ENCODE measurements at places on chromosomes 5 and 9.

DNA sequence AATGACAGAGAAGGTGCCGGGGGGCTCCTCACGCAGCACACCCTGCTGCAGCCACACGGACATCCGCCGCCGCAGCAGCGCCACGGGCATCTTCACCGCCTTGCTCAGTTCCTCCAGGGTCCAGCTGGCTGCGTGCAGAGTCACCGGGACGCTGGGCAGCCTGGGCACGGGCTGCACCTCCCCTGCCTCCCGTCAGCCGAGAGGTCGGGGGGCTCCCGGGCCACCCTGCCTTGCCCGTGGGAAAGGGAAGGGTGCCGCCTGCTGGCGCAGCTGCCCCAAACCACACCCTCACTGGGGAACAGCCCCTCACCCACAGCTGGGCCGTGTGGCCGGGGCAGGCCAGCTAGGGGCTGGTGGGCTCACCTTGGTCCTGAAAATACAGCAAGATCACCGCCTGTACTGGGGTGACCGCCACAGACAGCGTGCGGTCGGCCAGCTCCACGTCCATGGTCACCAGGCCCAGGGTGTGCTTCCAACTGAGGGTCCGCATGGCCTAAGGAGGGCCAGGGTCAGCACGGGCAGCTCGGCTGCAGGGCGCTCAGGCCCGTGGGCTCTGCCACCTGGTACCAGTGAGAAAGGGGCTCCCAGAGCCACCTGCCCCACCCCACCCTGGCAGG, 3.6 kb upstream of the TMEM210 start:
- no peak for DNase-seq

GRCh38 chr9:123555646-123556045, 199.6 kb downstream of the CRB2 start:
- no peak for DNase-seq

GRCh38 chr5:143462431-143462830, 58.9 kb upstream of the NR3C1 start:
- DNase-seq = no peak

- no peak for DNase-seq
Observed at GRCh38 chr5:119329666-119330065, 26.2 kb upstream of the TNFAIP8 start.

DNA sequence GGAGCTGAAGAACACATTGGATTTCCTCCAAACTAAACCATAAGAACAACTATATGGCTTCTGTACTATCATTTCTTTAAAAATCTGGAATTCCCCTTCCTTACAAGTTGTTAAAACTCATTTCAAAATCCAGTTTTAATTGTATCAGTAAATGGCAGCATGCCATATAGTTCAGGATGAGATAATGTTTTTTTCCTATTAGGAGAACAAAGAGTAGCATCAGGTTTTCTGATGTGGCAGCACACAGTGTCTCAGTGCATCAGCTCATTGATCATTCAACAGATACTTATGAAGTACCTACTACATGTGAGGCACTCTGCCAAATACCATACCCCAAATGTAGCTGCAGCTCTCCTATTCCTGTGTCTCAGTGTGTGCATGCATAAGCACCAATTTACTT, 161.1 kb downstream of the EPB41L4A start:
- no peak for DNase-seq

- DNase-seq = no peak
Observed at GRCh38 chr5:157116483-157116954, 7.7 kb upstream of the HAVCR2 start.

DNA sequence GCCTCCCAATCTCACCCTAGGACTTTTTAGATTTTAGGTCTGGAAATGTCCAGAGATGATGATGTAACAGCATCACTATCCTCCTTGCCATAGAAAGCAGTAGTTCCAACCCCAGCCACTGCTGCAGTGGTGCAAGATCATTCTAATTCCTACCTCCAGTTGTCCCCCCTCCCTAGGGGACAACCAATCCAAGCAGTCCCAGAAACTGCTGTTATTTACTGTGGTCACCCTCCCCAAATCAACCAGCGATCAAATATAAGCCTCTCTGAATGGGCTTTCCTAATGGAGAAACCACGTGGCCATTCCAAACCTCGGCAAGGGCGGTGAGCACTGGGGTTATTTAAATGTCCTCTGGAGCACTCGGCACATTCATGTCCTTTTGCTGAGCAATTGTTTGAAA, 159.8 kb downstream of the SLF1 start:
- no peak for DNase-seq

GRCh38 chr5:167688341-167689130, 602.9 kb upstream of the WWC1 start:
- DNase-seq = peak; percentile 36

GRCh38 chr9:71263451-71263850, 142.0 kb upstream of the TRPM3 start:
- no peak for DNase-seq

- DNase-seq = no peak
Observed at GRCh38 chr5:982377-983237, 26.0 kb upstream of the NKD2 start.

GRCh38 chr5:19031491-19031890, 956.5 kb downstream of the CDH18 start:
- no peak for DNase-seq

DNA sequence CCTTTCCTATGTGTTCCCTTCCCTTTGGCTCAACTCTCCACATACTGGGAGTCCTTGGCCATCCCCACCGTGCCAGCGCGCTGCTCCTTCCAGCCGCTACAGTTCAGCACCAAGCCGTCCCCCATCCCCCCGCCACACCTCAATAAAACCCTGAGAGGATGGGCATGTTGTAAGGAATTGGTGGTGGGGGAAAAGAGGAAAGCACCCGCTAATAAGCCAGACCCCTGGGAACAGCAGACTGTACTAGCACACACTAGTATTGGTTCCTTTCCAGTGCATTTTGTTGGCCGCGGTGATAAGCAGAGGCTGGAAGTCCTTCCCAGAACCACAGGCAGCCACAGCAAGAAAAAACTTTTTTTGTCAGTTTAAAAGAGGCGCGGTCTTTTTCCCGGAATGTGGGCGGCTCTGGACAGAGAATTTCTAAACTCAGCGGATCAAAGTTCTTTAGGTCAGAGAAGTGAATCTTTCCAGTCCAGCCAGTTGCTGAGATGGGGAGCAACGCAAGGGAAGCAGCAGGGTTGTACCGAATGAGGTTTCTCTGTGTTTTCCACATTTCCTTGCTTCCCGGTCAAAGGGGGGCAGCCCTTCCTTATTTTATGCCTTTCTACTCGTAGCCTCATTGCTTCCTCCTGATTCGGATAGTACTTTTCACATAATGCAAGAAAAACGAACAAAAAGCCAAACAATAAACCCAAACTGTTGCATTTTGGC, 2.1 kb downstream of the CHSY3 start:
- DNase-seq = no peak

DNA sequence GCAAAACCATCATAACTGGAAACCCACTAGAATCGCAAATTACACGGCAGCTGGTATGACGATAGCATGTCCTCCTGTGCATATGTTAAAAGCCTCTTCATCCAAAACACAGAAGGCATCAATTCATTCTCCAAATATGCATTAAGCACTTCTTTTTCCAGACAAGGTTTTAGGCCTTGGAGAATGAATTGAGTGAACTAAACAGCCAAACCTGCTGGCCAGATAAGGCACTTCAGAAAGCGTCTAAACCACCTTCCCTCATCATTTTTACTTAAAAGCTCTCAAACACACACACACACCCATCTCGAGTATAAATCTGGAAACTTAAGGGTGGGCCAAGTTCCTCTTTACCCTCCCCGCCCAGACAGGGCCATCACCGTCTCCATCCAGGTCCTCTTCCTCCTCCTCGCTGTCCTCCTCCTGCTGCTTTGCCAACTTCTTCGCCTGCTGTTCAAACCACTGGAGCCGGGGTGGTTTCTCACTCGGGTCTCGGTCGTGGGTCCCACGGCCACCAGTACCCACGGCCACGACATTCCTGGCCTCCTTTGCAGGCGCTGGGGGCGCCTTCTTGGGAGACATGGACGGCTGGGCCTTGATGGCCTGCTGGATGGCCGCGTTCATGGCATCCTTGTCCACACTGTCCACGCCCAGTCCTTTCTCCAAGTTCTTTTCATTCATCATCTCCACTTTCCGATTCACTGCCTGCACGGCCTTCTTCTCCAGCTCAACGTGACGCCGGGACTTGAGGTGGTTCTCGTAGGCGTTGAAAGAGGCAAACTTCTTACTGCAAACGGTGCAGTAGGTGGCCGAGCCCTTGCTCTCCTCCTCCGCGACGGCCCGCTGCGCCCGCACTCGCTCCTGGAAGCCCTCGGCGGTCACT, 696 bp downstream of the ZNF622 start:
- no peak for DNase-seq

GRCh38 chr9:126719618-126720031, 85.2 kb upstream of the ZBTB43 start:
- DNase-seq = peak; percentile 19

- DNase-seq = no peak
Observed at GRCh38 chr5:1405121-1405520, 40.1 kb downstream of the SLC6A3 start.

- no peak for DNase-seq
Observed at GRCh38 chr5:130268489-130268888, 364.2 kb downstream of the CHSY3 start.

DNA sequence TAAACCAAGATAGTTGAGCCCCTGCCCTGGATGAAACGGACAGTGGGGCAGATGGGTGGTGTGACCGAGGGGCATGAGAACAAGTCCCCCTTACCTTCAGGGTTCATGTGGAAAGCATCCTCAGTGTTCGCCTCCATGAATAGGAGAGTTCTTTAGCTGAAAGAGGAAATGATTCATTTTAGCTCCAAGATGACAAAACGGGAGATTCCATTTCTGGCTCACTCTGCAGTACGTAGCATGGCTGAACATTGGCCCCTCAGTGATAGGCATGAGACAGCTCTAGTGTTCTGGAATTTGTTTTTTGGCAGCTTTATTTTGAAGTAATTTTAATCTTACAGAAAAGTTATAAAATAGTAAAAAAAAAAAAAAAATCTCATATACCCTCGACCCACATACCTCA, 70.2 kb upstream of the AGXT2 start:
- peak; percentile 40 for DNase-seq

- peak; percentile 74 for DNase-seq
Observed at GRCh38 chr9:112032743-112033142, 136.1 kb downstream of the UGCG start.

DNA sequence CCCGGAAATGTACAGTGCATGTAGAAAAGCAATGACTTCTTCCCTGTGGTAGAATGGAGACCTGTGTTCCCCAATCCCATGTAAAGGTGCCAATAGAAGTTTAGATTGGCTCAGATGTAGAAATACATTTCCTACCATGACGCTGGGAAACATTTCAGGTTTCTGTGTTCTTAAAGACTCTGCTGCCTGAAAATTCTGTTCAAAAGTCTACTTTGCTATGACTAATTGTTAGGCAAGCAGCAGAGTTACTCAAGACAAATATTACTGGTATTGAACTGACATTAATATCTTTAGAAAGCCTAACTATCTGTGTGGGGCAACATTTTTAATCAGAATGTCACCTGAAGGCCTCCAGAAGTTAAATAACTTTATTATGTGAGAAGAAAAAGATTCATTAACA, 75.5 kb upstream of the ELL2 start:
- no peak for DNase-seq

- peak; percentile 11 for DNase-seq
Observed at GRCh38 chr9:20683351-20684034, 566 bp upstream of the FOCAD start.

GRCh38 chr9:93601063-93601462, 24.7 kb downstream of the PHF2 start:
- no peak for DNase-seq

DNA sequence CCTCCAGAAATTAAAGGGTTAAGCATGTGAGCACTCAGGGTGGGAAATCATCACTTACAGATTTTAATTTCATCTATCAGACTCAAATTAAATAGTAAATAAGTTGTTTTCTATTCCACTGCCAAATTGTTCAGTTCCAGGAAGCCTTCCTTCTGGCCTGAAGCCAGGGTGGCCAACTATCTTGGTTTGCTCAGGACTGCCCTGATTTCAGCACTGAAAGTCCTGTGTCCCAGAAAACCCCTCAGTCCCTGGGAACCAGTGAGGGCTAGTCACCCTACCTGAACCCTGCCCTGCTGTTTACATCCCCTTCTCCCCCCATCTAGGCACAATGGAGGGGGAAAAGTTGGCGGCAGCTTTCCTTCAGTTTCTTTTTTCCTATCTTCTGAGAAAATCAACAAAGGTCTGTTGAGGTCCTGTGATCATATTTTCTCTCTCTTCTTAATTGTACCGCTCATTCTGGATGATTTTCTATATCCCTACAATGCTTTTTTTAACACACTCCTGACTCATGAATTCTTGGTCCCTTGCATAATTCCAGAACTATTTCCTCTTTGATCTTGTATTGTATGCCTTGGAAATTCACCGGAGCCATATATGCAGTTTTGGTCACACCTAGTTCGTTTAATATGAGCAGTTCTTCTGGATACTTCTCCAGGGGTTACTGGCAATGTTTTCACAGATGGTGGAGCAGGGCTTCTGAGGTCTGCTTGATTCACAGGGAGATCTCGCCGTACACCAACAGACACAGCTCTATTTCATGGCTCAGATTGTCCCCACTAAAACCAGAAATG, 103.8 kb downstream of the MAP1B start:
- DNase-seq = peak; percentile 76

DNA sequence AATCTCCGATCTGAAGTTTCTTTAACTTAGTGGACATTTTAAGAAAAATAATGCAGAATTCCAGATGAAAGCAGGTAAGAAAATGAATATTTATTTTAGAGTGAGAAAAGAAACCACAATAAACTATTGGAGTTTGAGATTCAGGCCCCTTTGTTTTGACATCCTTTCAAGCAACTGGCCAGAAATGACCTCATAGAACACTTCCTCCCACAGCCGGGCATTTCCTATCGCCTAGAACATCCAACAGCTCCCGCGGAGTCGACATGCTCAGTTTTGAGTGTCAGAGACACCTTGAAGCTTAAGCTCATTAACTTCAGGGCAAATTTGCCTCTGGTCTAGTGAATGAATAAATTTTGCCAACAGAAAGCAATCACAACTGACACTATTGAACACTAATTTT, 369.2 kb downstream of the TLE4 start:
- no peak for DNase-seq

DNA sequence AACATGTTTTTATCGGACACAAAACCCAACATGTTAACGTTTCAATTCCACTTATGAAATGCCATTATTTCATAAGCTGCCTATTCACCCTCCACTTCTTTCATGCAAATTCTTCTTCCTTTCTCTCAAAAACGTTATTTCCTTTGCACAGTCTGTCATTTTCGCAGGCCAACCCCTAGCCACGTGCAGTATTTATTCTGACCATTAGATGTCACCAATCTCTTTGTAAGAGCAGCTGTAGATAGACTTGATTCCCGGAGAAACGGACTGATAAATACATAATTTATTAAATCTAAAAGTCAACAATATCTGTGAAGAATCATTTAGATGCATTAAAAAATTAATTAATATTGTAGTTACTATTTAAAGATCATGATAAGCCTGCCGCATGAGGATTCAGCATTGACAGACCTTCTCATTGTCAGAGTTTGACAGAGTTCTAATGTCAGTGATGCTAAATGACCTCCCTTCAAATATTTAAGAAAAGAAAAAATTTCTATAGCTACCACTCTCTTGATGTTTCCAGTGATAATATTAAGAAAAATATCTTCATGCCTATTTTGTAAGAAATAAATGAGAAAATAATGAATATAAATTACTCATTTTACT, 933.6 kb downstream of the CDH12 start:
- peak; percentile 15 for DNase-seq
